Colonic mucosa (tissue), 4 donors: ENCODE measurements at places on chromosomes 6 and 20. TPM values are rescaled to one million over a fixed set of nuclear protein-coding genes. Genes with fewer than 3 reads are reported as not detected.

Gene ZSCAN31
- 6.6 TPM for total RNA-seq

Gene CENPQ
- total RNA-seq = 3.7 TPM

Gene ADGB
- total RNA-seq = 0.72 TPM

Gene KCNQ5
- total RNA-seq = 0.22 TPM

Gene STMND1
- total RNA-seq = 1.8 TPM

Gene CD83
- total RNA-seq = 2.8 TPM

GRCh38 chr6:169489563-169490245 is 212.1 kb downstream of the WDR27 start:
- H3K36me3 ChIP-seq = no peaks in the 10 kb centered on the region
- H3K27ac ChIP-seq = no peak overlapping the region
- no peak for DNase-seq
- H3K27me3 ChIP-seq = no peaks in the 10 kb centered on the region

DNA sequence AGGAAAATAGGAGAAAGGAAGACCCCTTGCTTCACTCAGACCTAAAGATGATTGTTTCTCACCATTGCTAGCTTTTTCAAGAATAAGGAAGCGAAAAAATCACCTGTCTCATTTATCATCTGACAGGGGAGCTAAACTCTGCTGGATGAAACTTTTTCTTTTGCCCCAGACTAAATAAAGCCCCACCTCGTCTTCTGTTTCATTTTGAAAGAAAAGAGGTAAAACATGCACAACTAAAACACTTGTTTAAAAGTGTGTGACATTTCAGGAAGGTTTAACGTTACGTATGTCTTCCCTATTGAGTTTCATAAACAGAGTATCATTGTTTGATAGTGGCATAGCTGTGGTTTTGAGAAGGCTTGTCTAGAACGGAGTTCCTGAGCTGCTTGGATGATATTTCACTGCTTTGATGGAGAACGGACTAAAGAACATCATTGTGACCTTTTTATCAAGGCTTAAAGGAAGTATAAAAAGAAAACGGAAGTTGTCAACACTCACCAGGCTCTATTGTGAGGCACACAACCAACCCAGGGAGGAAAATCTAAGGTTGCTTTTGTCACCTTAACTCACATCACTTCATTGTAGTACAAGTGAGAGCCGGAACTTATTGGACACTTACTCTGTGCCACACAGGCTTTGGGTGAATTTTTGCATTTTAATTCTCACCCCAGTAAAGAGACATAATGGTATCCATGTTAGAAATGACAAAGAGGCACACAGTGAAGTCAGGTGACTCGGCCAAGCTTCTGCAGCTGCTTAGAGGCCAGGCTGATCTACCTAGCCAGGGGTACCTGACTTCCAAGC is 29.5 kb downstream of the TSHZ2 start:
- no peaks in the 10 kb centered on the region for H3K27me3 ChIP-seq
- DNase-seq = no peak
- no peak overlapping the region for H3K4me3 ChIP-seq
- H3K36me3 ChIP-seq = no peaks in the 10 kb centered on the region

GRCh38 chr6:89214197-89214596 is 3.0 kb downstream of the GABRR1 start:
- H3K4me1 ChIP-seq = no peaks in the 10 kb centered on the region
- H3K27ac ChIP-seq = no peak overlapping the region
- no peaks in the 10 kb centered on the region for H3K27me3 ChIP-seq
- no peak overlapping the region for H3K4me3 ChIP-seq

DNA sequence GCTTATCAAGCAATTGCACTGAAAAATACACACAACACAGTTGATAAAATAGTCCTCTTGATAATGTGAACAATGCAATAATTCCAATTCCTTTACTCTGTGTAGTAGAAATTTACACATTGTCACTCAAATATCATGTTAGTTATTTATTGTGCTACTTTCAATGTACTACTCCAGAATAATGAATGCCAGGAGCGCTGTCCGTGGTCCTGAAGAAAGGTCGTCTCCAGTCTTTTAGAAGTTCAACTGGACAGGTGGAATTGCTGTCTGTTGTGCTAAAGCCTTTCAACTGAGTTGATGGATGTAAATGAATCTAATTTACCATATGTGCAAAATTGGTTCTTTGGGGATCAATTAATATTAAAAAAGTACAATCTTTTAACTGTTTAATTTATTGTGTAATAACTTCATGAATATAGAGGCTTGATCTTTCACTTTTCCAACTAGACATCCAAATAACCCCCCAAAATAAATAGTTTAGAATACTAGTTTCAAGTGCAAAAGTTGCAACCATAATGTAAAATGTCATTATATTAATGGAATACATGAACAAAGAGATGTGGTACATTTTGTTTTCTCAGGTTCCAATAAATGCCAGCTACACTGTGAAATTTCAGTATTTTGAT is 3.2 kb downstream of the GRIK2 start:
- H3K36me3 ChIP-seq = no peaks in the 10 kb centered on the region
- no peak overlapping the region for H3K4me3 ChIP-seq
- H3K27me3 ChIP-seq = peaks cover 24% of the 10 kb centered on the region
- no peaks in the 10 kb centered on the region for H3K4me1 ChIP-seq
- no peak overlapping the region for H3K27ac ChIP-seq

GRCh38 chr6:157832250-157832967 is 9.4 kb downstream of the SNX9 start:
- no peaks in the 10 kb centered on the region for H3K36me3 ChIP-seq
- no peak for DNase-seq
- H3K4me3 ChIP-seq = no peak overlapping the region
- H3K4me1 ChIP-seq = no peaks in the 10 kb centered on the region
- H3K27me3 ChIP-seq = no peaks in the 10 kb centered on the region
- H3K27ac ChIP-seq = no peak overlapping the region
